ENCODE measurements at places on chromosomes 12 and 14.
A peak's percentile ranks its signal among the peaks of the same experiment; 100 is the strongest.

- no peak for DNase-seq
Measured at GRCh38 chr14:89635615-89636014, 218.6 kb upstream of the FOXN3 start.

GRCh38 chr14:74400919-74401503 is 25.0 kb downstream of the SYNDIG1L start:
- DNase-seq: no peak

GRCh38 chr12:20525064-20525610 is 156.8 kb downstream of the PDE3A start:
- DNase-seq: no peak

DNA sequence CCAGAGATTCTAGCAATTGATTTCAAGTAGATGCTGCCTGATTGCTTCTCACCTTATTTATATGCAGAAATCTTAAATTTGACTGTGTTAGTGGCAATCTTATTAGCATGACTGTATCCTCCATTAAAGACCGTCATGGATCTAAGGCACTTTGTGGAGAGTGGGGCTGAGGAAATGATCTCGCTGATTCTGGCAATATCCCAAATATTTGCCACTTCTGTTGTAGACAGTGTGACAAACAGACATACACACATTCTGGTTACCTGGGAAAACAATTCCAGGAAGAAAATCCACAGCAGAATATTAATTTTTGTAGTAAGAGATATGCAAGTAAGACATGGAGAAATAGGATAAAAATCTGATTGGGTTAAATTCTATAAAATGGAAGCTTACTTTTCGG is 269.0 kb upstream of the G2E3 start:
- no peak for DNase-seq

- peak; percentile 73 for DNase-seq
Measured at GRCh38 chr12:47303207-47303606, 223.4 kb upstream of the AMIGO2 start.

DNA sequence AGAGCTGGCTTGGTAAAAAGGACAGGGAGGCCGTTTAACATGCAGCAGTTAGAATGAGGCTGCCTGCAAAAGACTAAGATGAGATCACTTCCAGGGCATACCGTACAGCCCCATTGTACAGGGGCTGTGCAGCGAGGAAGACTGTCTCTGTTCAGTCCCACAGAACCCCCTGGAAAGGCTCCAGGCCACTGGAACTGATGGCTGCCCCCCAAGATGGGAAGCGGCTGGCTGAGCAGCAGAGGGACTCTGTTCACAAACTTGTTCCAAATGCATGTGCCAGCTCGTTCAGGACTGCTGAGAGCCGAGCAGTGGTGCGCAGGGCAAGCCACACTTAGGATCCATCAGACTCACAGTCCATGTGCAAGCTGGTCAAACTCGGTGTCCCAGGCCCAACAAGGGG is 82.9 kb downstream of the CHGA start:
- DNase-seq: peak; percentile 80

GRCh38 chr12:26471560-26471959 is 276.2 kb downstream of the SSPN start:
- peak; percentile 1 for DNase-seq

GRCh38 chr12:56029666-56030293 is 8.9 kb downstream of the IKZF4 start:
- peak; percentile 95 for DNase-seq

DNA sequence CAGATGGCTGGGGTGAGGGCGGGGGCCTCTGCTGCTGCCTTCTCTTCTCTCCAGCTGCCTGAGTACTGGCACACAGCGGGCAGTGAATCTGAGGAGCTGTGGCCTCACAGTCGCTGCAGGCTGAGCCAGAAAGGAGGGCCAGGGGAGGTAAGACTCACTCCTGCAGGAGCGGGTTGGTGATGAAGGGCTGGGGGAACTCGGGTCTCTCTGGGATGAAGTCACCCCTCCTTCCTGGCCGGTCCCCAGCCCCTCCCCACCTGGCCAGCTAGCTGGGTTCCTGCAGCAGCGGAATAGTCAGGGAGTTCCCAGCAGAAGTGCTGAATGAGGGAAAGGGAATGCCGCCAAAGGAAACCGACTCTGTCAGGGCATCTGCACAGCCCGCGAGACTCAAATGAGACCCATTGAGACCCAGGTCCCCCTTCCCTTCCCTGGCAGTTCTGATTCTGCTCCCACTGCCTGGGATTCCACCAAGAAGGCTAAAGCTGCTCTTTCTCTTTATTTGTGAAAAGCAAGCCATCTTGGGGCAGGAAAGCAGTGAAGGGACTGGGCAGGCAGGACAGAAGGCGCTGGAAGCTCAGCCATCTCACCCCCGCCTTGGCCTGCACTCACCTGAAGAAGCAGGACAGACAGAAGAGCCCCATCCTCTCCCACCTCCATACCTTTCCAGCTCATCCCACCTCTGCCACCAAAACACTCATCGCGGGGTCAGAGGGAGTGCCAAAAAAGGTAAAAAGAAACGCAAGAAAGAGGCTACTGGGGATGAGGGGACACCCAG is 5.3 kb downstream of the NGB start:
- DNase-seq: peak; percentile 85

DNA sequence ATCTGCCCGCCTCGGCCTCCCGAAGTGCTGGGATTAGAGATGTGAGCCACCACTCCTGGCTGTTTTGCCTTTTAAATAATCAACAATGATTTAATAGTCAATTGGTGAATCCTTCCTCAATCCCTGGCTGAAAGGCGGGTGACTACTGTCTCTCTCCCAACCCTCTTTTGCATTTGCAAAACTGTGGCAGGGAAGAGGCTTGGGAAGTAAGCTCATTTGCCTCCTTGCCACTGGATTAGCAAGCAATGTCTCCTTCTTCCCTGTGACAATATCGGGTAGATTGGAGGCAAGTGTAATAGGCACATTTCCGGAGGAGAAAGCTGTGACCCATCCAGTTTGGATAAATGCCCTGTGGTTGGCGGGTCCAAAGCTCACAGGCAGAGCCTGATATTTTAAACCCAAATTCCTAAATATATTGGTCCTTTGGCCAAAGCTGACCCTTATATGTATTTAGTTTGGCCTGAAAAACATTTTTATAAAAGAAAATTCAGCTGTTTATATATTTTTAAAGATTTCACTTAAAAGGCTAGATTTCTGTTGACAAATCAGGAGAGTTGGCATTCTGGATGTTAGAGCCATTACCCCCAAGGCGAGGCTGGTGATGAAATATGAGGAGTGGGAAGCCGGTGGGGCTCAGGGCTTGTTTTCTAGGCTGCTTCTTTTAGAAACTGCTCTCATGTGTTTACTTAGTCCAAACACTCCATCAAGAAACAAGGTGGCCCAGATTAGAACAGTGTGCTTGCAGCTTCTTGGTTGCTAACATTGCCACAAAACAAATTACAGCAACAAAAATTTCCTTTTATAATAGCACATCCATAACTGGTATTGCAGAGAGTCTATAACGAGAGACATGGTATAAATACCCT is 646.9 kb upstream of the TMEM132C start:
- DNase-seq: no peak

DNA sequence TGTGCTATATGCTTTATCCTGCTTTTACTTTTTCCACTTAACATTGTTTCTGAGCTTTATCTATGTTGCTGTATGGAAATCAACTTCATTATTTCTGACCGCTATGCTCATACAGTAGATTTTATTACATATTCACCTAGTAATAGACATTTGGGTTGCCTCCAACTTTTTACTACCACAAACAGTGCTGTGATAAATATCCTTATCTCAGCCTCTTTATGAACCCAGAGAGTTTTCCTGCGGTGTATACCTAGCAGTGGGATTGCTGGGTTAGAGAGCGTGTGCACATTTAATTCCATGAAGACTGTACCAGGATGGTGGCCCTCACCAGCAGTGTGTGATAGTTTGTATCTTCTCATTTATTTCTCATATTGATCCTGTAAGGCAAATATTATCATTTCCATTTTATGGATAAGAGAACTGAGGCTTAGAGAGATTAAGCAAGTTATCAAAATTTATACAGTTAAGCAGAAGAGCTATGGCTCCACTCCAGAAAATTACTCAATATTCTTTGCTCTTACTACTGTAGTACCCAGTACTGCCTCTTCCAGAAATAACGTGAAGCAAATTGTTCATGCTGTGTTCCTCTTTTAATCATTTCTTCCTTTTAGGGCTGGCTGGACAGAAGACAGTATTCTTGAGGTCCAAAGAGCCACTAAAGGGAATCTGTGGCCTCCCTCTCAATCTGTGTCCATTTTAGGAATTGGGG is 26.3 kb upstream of the CISTR start:
- no peak for DNase-seq

DNA sequence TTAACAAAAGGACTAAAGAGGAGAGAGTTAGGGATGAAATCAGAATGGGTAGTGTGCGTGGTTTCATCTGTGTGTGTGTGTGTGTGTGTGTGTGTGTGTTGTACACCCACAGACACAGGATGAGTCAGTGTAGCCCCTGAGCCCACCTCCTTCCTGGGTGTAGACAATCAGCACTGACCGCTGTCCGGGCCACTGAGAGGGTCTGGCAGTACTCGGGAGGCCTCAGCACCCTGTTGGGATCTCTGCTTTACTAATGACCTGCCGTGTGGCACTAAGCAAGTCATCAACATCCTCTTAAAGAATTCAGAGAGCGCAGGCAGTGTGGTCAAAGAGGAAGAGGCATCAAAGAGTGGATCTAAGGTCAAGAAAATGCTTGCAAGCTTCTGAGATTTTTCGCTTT is 112.6 kb downstream of the PRMT8 start:
- DNase-seq: peak; percentile 52

GRCh38 chr14:68522510-68523325 is 270.1 kb downstream of the ZFP36L1 start:
- peak; percentile 37 for DNase-seq

DNA sequence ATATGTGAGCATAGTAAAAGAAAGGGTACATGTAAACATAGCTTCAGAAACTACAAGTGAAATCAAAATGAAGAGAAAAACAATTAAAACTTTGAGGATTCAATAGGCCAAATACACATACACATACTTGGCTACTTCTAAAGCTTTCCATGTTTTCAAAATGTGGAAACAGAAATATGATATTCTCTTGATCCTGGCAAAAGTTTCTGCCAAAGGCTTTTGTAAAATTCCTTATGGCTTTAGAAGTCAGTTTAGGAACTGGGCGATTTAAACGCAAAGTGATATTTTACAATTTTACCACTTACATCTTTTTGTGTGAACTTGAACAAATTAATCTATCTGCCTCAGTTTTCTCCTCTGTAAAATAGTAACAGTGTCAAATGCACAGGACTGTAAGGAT is 756.4 kb downstream of the C12orf50 start:
- peak; percentile 9 for DNase-seq

GRCh38 chr12:66683822-66684221 is 4.9 kb upstream of the GRIP1 start:
- DNase-seq: no peak

- no peak for DNase-seq
Measured at GRCh38 chr14:68756734-68757133, 36.1 kb downstream of the ZFP36L1 start.

- DNase-seq: no peak
Measured at GRCh38 chr12:32482226-32482625, 82.9 kb downstream of the FGD4 start.

DNA sequence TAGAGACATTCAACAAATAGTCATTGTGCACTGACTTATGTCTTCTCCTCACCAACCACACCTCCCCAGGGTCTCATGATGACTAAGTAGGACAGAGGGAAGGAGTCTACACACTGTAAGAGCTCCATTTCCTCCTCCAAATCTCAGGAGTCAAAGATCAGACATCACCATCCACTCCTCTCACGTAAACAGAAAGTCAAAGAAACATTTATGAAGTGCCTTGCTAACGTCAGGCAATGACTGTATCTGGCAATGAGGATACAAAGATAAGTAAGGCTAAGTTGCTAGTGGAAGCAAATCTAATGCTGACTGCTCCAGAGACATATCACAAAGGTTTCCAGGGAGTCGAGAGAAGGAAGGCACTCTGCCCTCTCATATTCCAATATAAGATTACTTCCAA is 88.9 kb downstream of the SLC2A13 start:
- no peak for DNase-seq

DNA sequence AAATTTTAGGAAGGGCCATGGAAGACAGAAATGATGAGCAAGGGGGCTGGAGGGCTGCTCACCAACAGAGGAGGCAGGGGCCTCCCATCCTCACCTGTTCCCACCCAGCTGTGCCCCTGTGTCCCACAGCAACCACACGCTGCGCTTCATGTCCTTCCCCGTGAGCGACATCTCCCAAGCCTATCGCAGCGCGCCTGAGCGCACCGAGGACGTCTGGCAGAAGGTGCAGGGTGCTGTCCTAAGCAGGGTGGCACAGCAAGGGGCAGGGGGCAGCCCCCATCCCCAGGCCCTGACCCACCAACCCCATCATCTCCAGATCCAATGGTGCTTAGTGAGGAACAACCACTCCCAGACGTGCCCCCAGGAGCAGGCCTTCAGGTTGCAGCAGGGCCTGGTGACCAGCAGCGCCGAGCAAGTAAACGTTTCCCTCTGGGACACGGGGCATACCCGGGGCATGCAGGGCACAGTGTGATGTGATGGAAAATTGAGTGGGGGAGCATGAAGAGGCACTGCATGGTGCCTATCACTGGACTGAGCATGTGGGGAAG is 8.1 kb downstream of the CARMIL3 start:
- DNase-seq: peak; percentile 72

DNA sequence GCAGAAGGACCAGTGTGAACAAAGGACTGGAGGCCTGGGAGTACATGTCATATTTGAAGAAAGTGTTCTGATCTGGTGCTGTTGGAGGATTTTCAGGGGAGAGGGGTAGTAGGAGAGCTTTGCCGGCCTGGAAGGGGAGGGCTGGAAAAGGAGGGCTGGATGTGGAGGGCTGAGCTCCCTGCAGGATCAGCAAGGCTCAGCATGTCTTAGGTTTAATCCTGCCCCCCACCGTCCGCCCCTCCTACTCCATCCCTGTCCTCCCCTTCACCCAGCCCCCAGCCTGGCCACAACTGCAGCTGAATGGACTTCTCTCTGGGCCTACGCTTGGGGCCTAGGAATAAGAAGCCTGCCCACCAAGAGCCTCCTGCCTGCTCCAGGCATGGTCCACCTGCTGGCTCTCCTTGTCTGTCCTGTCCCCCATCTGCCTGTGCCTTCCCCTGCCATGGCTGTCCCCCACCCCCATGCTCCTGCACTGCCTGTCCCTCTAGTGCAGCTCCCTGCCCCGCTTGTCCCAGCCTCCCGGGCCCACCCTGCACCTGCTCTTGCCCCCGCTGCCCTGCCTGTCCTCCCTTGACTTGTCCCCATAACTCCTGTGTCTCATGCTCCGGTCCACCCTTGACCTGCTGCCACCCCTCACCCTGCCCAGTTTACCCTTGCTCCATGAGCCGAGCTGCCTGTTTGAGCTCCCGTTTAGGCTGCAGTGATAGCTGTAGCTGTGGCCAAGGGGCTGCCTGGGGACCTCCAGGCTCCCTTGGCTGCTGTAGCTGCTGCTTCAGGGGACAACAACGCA is 9.8 kb upstream of the RARG start:
- DNase-seq: peak; percentile 58

GRCh38 chr14:104803280-104803911 is 2.5 kb downstream of the ZBTB42 start:
- DNase-seq: peak; percentile 96

- no peak for DNase-seq
Measured at GRCh38 chr14:67963545-67963944, 144.0 kb downstream of the RAD51B start.
